ENCODE measurements at places on chromosomes 2 and 18. TPM values are rescaled to one million over a fixed set of nuclear protein-coding genes. Genes with fewer than 3 reads are reported as not detected.

GRCh38 chr2:200168641-200169555 lies 137.6 kb upstream of the SPATS2L start:
- H3K4me1 ChIP-seq, result peaks cover 2% of the 10 kb centered on the region
- H3K4me3 ChIP-seq, result no peak overlapping the region
- H3K27me3 ChIP-seq, result peaks cover 4% of the 10 kb centered on the region

GRCh38 chr2:79876430-79876829 lies 363.6 kb downstream of the CTNNA2 start:
- peak overlapping the region; percentile 48 for H3K27ac ChIP-seq
- H3K36me3 ChIP-seq, result peaks cover 7% of the 10 kb centered on the region

GRCh38 chr2:15615301-15615920 lies 23.7 kb downstream of the DDX1 start:
- H3K4me1 ChIP-seq, result peaks cover 2% of the 10 kb centered on the region
- no peak overlapping the region for H3K27ac ChIP-seq
- peaks cover 2% of the 10 kb centered on the region for H3K27me3 ChIP-seq
- peaks cover 8% of the 10 kb centered on the region for H3K36me3 ChIP-seq

Gene TGFBRAP1
- total RNA-seq, result 14.9 TPM

Gene ANKRD36B
- 54.7 TPM for total RNA-seq

All from glutamatergic neuron (in vitro differentiated cells).